Uterus (tissue), 4 donors: ENCODE measurements at places on chromosomes 7 and 10.

DNA sequence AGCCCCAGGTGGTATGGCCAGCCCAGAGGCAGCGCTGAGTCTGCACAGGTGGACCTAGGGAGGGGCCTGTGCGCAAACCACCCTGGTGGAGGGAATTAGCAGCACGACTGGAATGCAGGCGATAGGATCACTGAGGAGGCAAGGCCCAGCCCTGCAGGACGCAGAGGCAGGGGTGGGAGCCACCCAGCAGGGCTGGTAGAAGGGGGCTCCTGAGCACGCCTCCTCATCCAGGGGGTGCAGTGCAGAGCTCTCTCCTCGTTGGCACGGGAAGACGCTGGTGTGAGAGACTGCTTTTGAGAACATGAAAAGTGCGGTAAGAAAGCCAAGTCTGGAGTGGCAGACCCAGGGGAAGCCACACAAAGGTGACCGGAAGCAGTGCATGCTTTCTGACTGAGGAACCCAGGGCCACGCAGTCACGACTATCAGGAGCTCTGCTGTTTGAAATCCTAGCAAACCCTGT lies 6.0 kb downstream of the FXYD4 start:
- no peak for DNase-seq

- no peak for DNase-seq
Measured at GRCh38 chr7:105322655-105323277, 66.0 kb downstream of the SRPK2 start.

DNA sequence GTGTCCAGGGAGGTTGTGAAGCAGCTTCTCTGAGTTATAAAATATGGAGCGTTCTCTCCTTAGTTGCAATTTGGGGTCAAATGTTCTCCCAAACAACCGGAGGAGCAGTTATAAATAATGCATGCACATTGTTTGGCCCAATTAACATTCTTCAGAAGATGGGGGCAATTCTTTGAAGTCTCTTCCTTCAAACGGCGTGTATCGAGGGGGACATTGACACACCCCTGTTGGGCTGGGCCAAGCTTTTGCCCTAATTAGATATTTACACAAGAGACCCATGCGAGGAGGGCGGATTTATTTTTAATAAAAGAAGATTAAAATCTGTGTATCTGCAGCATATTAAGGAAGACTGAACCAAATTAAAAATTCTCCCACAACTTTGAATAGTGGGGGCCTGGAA lies 107.3 kb downstream of the PTPRE start:
- DNase-seq = no peak

GRCh38 chr7:2440608-2441245 lies 35.5 kb downstream of the GRIFIN start:
- no peak for DNase-seq

- no peak for DNase-seq
Measured at GRCh38 chr10:71889388-71889987, 38.4 kb upstream of the PSAP start.

DNA sequence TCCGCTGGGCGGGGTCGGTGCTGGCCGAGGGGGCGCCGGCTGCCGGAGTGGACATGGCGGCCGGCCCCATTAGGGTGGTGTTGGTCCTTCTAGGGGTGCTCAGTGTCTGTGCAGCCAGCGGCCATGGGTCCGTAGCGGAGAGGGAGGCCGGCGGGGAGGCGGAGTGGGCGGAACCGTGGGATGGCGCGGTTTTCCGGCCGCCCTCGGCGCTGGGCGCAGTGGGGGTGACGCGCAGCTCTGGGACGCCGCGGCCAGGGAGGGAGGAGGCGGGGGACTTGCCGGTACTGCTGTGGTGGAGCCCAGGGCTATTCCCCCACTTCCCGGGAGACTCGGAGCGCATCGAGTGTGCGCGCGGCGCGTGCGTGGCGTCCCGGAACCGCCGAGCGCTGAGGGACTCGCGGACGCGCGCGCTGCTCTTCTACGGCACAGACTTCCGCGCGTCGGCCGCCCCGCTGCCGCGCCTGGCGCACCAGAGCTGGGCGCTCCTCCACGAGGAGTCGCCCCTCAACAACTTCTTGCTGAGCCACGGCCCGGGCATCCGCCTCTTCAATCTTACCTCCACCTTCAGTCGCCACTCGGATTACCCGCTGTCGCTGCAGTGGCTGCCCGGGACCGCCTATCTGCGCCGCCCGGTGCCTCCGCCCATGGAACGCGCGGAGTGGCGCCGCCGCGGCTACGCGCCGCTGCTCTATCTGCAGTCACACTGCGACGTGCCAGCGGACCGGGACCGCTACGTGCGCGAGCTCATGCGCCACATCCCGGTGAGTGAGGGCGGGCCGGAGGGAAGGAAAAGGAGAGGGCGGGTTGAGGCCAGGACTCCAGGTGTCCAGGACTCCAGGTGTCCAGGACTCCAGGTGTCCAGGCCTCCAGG lies 9.3 kb upstream of the CHCHD1 start:
- peak; percentile 76 for DNase-seq

- no peak for DNase-seq
Measured at GRCh38 chr7:124630395-124630794, 135.2 kb downstream of the GPR37 start.

DNA sequence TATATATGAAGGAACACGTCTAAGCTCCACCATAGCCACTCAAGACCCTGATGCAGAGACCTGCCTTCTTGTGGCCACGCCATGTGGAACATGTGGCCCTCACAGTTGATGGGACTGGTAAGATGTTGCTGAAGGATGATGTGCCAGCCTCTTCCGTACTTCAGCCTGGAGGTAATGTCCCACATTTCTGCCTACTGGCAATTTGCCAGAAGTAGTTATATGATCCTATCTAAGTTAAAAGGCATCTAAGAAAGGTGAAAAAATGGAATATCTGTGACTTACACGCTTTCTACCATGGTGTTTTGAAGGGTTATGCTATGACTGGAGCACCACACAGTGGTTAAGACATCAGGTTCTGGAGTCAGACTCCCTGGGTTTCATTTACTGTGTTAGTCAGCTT lies 948.7 kb upstream of the GHITM start:
- DNase-seq = no peak
